ENCODE measurements at places on chromosomes 4 and X.

DNA sequence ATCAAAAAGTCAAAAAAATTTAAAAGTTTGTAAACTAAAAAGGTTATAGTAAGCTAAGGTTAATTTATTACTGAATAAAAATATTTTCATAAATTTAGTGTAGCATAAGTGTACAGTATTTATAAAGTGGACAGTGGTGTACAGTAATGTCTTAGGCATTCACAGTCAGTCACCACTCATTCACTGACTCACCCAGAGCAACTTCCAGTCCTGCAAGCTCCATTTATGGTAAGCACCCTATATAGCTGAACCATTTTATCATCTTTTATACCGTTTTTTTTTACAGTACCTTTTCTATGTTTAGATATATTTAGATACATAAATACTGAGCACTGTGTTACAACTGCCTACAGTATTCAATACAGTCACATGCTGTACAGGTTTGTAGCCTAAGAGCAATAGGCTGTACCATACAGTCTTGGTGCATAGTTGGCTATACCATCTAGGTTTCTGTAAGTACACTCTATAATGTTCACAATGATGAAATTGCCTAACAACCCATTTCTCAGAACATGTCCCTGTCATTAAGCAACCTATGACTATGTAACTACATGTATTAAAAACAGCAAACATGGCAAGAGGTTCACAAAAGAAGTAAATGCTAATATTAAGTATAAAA is 18.6 kb downstream of the ACSL4 start:
- H3K36me3 ChIP-seq = no peaks in the 10 kb centered on the region
- no peak overlapping the region for H3K4me3 ChIP-seq
- no peaks in the 10 kb centered on the region for H3K27me3 ChIP-seq
- no peak for DNase-seq
- peaks cover 8% of the 10 kb centered on the region for H3K4me1 ChIP-seq

- DNase-seq = no peak
- peak overlapping the region; percentile 13 for H3K27ac ChIP-seq
- H3K4me1 ChIP-seq = no peaks in the 10 kb centered on the region
- no peaks in the 10 kb centered on the region for H3K27me3 ChIP-seq
Observed at GRCh38 chrX:19799319-19800182, 87.8 kb downstream of the SH3KBP1 start.

- H3K4me3 ChIP-seq = peak overlapping the region; percentile 49
- H3K27me3 ChIP-seq = peaks cover 11% of the 10 kb centered on the region
- H3K4me1 ChIP-seq = no peaks in the 10 kb centered on the region
- H3K27ac ChIP-seq = no peak overlapping the region
- no peaks in the 10 kb centered on the region for H3K36me3 ChIP-seq
Observed at GRCh38 chrX:46573892-46574773, 568 bp downstream of the CHST7 start.

- H3K36me3 ChIP-seq = no peaks in the 10 kb centered on the region
- no peaks in the 10 kb centered on the region for H3K4me1 ChIP-seq
- H3K27ac ChIP-seq = no peak overlapping the region
- H3K27me3 ChIP-seq = peaks cover 26% of the 10 kb centered on the region
- peak; percentile 25 for DNase-seq
- peak overlapping the region; percentile 32 for H3K4me3 ChIP-seq
Observed at GRCh38 chr4:88457307-88458103, 586 bp downstream of the HERC5 start.

DNA sequence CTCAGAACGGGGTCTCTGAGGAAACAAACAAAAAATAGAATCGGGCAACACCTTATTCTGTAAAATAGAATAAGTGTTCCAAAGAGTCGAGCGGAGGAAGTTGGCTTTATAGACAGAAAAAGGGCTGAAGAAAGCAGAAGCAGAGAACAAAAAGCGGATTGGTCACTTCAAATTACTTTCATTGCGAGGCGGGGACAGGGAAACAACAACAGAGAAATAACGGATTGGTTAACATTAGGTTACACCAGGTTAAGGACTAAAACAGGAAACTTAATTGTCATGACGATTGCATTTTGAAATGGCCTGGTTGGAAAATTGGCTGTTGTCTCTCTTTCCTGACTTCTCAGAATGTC is 433 bp upstream of the COQ2 start:
- peak overlapping the region; percentile 50 for H3K4me3 ChIP-seq
- H3K4me1 ChIP-seq = no peaks in the 10 kb centered on the region
- H3K36me3 ChIP-seq = no peaks in the 10 kb centered on the region

DNA sequence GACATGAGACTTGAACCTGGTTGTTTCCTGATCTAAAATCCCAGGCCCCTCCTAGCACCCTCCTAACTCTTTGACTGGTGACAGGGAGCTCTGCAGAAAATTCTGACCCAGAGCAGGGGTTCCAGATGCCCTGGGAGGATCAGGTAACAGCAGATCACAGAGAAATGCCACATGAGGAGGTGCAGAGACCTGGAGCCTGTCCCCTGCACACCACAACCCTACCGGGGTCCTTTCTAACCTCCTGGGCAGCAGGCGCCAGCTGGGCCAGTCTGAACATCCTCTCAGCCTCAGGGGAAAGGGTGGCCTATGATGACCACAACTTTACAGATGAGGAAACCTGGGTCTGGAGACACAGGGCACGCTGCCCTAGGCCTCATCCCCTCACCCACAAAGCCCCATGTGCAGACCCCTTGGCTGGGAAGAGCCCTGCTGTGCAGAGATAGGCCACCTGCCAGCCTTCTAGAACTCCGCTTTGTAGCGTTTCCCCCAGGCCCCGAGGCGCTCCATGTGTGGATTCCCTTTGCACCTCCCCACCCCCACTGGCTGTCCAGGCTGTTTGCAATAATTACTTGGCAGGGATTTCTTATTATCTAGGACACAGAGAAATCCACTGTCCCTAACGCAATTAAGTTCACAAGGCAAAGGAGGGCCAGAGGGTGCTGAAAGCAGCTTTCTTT is 36.5 kb downstream of the WDR1 start:
- DNase-seq = no peak
- no peak overlapping the region for H3K4me3 ChIP-seq
- no peaks in the 10 kb centered on the region for H3K4me1 ChIP-seq

GRCh38 chrX:22383988-22384387 is 111.3 kb downstream of the CBLL2 start:
- H3K27ac ChIP-seq = no peak overlapping the region
- no peaks in the 10 kb centered on the region for H3K4me1 ChIP-seq
- no peak overlapping the region for H3K4me3 ChIP-seq

- no peaks in the 10 kb centered on the region for H3K36me3 ChIP-seq
- no peak overlapping the region for H3K27ac ChIP-seq
- H3K27me3 ChIP-seq = no peaks in the 10 kb centered on the region
- no peak for DNase-seq
- no peak overlapping the region for H3K4me3 ChIP-seq
Observed at GRCh38 chr4:152104901-152105357, 344.1 kb upstream of the GATB start.

- DNase-seq = peak; percentile 67
- peaks cover 10% of the 10 kb centered on the region for H3K4me1 ChIP-seq
- H3K36me3 ChIP-seq = no peaks in the 10 kb centered on the region
- H3K27ac ChIP-seq = peak overlapping the region; percentile 5
Observed at GRCh38 chrX:20382518-20383297, 116.0 kb upstream of the RPS6KA3 start.

DNA sequence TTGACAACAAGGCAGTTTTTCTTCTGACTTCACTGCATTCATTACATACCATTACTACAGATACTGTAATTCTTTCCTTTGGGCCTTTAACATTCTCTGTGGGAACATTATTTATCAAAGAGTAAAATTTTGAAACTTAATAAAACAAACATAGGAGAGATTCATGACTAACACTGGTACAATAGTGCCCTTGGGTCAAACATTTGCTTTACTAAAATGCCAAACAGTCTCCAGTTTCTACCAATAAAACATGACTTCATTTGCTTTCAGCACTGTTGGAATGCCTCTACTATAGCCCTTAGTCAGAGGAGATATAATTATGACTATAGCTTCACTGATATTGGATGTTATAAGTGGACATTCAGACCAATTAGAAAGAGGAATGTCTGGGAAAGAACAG is 481.5 kb downstream of the PACRGL start:
- H3K27me3 ChIP-seq = no peaks in the 10 kb centered on the region
- H3K4me1 ChIP-seq = no peaks in the 10 kb centered on the region
- H3K4me3 ChIP-seq = no peak overlapping the region
- no peak for DNase-seq
- no peak overlapping the region for H3K27ac ChIP-seq

DNA sequence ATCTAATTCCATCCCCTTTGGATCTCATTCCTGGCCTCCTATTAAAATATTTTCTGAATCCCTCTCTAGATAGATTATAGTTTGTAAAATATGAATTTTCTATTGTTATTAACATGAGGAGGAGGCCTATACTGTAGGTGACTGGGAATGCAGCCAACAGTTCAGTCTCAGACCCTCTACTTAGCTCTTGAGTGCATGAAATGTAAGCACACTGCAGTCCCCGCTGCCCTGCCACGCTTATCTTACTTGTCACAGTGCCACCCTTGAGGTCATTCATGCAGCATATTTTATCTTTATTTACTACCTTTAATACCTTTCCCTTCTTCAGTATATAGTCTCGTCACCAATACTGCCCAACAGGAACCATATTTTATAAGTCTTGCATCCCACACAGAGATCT is 151.0 kb downstream of the CAMK2D start:
- H3K27ac ChIP-seq = peak overlapping the region; percentile 45
- no peaks in the 10 kb centered on the region for H3K36me3 ChIP-seq
- DNase-seq = no peak
- H3K4me1 ChIP-seq = peaks cover 31% of the 10 kb centered on the region
- no peaks in the 10 kb centered on the region for H3K27me3 ChIP-seq

DNA sequence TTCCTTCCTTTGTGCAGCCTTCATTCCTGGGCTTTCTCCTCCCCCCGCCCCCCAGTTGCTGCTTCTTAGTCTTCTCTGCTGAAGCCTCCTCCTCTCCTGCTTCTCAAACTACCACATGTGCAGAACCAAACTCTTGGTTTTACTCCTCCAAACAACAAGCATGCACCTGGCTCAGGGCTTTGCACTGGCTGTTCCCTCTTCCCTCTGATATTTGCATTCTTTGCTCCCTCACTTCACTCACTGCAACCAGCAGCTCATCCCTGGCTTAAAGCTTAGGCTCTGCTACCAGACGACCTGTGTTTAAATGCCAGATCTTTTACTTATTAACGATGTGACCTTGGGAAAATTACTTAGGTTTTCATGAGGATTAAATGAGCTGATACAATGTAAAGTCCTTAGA is 51.4 kb downstream of the MED28 start:
- no peak overlapping the region for H3K27ac ChIP-seq
- H3K4me1 ChIP-seq = no peaks in the 10 kb centered on the region
- H3K27me3 ChIP-seq = no peaks in the 10 kb centered on the region
- no peak overlapping the region for H3K4me3 ChIP-seq
- no peaks in the 10 kb centered on the region for H3K36me3 ChIP-seq
- DNase-seq = no peak

GRCh38 chr4:115675719-115676118 is 562.3 kb upstream of the NDST4 start:
- no peak overlapping the region for H3K27ac ChIP-seq
- no peaks in the 10 kb centered on the region for H3K36me3 ChIP-seq
- no peaks in the 10 kb centered on the region for H3K4me1 ChIP-seq
- no peak overlapping the region for H3K4me3 ChIP-seq

GRCh38 chr4:59570860-59571476 is 1629.2 kb upstream of the ADGRL3 start:
- no peak overlapping the region for H3K27ac ChIP-seq
- H3K36me3 ChIP-seq = no peaks in the 10 kb centered on the region
- no peaks in the 10 kb centered on the region for H3K27me3 ChIP-seq

GRCh38 chr4:151025759-151026158 is 10.7 kb upstream of the LRBA start:
- no peak overlapping the region for H3K4me3 ChIP-seq
- no peaks in the 10 kb centered on the region for H3K4me1 ChIP-seq
- no peaks in the 10 kb centered on the region for H3K27me3 ChIP-seq
- no peaks in the 10 kb centered on the region for H3K36me3 ChIP-seq

- H3K27me3 ChIP-seq = no peaks in the 10 kb centered on the region
- H3K4me1 ChIP-seq = no peaks in the 10 kb centered on the region
- H3K36me3 ChIP-seq = peaks cover 3% of the 10 kb centered on the region
Observed at GRCh38 chr4:139511320-139511719, 44.7 kb downstream of the SETD7 start.

DNA sequence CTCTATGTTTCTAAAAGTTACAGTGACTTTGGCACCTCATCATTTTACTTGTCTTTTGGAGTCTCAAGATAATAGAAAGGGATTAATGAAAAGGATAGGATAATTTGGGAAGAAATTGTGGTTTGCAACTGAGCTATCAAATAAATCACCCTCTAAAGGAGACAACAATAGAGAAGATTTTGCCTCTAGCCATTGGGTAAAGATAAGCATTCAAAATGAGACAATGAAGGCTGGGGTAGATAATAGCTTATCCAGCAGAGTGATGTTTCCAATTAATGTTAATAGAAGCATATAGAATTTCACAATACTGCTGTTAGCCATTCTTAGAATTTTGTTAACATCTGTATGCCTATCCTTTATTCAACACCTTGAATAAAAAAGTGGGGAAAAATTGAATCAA is 1177.6 kb downstream of the ADGRL3 start:
- no peaks in the 10 kb centered on the region for H3K36me3 ChIP-seq
- no peak overlapping the region for H3K4me3 ChIP-seq
- no peak overlapping the region for H3K27ac ChIP-seq
- H3K27me3 ChIP-seq = no peaks in the 10 kb centered on the region

- peaks cover 29% of the 10 kb centered on the region for H3K36me3 ChIP-seq
- no peak overlapping the region for H3K4me3 ChIP-seq
- no peaks in the 10 kb centered on the region for H3K4me1 ChIP-seq
- H3K27ac ChIP-seq = no peak overlapping the region
- H3K27me3 ChIP-seq = no peaks in the 10 kb centered on the region
Observed at GRCh38 chr4:128854433-128854832, 44.9 kb downstream of the JADE1 start.

DNA sequence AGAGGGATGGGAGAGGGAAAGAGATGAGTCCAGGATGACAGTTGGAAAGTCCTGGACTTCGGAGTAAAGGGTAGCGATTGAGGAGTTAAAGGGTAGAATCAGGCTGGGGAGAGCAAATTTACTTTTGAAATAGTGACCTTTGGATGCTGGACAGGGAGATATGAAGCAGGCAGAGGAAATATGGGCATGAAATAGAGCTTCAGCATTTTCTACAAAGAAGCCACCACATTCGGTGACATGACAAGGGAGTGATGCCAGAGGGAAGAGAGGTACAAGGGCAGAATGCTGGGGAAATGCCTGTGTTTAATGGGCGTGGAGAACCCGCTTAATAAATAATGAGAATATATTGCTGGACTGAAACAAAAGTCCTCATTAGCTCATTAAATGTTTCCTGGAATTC is 92.7 kb downstream of the TBL1X start:
- H3K4me1 ChIP-seq = no peaks in the 10 kb centered on the region
- no peaks in the 10 kb centered on the region for H3K27me3 ChIP-seq
- no peak overlapping the region for H3K27ac ChIP-seq
